ENCODE measurements at places on chromosomes 3 and 15. TPM values are rescaled to one million over a fixed set of nuclear protein-coding genes. Genes with fewer than 3 reads are reported as not detected.

The UMPS gene
- 23.1 TPM for total RNA-seq

The SERINC4 gene
- under 0.01 TPM for total RNA-seq

The SEMA6D gene
- 13.4 TPM for total RNA-seq

The TF gene
- 0.33 TPM for total RNA-seq

The CGGBP1 gene
- 56.5 TPM for total RNA-seq

The SI gene
- not detected for total RNA-seq

The MORC1 gene
- not detected for total RNA-seq

The LMOD3 gene
- total RNA-seq, result 0.51 TPM

The FBXO40 gene
- total RNA-seq, result not detected

The ARNT2 gene
- 9.8 TPM for total RNA-seq

The CPEB1 gene
- 62.3 TPM for total RNA-seq

The CCDC39 gene
- under 0.01 TPM for total RNA-seq

The SH3GL3 gene
- total RNA-seq, result under 0.01 TPM

The TICRR gene
- 1.2 TPM for total RNA-seq

The TTLL13 gene
- not detected for total RNA-seq

The GPR27 gene
- total RNA-seq, result under 0.01 TPM

The SYNPR gene
- total RNA-seq, result not detected

The ADAMTS9 gene
- total RNA-seq, result 1.8 TPM

The GOLGA8B gene
- 19.5 TPM for total RNA-seq
